Bronchial epithelial cell (primary cell): ENCODE measurements at places on chromosomes 2 and 18. TPM values are rescaled to one million over a fixed set of nuclear protein-coding genes. Genes with fewer than 3 reads are reported as not detected.

DNA sequence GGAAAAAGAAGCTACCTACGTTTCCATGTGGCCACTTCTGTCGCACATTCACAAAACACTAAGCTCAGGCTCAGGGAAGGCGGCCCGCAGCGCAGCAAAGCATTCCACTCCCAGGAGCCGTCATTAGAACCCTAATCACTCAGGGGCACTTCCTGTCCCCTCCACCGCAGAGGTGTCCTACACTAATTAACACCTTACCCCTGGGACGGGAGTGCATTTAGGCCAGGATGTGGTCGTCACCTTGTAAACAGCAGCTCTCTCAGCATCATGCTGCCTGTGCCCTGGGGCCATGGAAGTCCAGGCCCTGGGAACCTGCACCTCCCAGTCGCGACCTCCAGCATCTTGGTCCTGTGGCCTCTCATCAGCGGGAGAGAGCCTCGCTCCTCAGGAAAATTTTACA is 359.8 kb upstream of the SALL3 start:
- no peak for DNase-seq

Gene VSNL1
- 0.64 and 1.6 TPM in 2 replicates for total RNA-seq

Gene SERPINB11
- total RNA-seq = 1.6 and 9.5 TPM in 2 replicates

GRCh38 chr2:232420463-232421188 is 14.0 kb downstream of the ALPG start:
- peak; percentile 3 for DNase-seq

Gene IFIH1
- 2.6 and 4.2 TPM in 2 replicates for total RNA-seq

DNA sequence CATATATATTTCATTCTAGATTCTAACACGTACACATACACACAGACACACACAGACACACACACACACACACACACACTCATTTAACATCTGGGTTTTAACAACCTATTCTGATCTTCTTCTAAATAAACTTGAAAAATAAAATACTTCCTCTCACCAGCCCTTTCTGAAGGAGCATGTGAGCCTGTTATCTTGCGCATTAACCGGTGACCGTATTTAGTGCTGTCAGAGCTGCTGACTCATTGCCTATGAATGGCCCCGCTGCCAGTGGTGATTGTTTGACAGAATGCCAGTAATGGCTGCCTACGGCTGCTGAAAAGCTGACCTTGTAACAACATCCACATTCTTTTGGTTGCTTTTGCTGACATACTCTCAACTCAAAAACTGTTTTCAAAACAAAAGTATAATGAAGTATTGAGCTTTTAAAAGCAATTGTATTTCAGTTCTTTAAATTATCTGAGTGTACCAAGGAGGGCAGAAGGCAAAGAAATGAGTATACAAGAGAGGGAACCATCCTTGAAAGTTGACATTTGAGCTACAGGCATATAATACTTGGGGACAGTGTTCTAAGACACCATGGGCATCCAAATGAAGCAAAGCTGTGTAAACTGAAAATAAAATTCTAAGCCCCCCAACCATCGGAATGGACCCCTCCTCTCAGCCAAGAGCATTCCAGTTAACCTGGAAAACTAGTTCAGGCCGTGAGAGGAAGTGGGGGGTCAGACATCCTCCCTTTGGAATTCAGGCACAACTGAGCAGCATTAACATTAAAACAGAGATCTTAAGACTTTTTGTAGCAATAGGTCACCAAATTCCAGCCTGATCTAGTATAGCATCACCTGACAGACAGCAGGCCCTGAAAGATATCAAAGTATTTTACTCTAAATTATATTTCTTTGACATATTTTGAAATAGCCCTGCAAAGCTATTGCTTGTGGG is 50.2 kb upstream of the DTNA start:
- DNase-seq = peak; percentile 91

Gene CABYR
- 0.79 and 0.90 TPM in 2 replicates for total RNA-seq

- DNase-seq = peak; percentile 50
These were observed 48.0 kb upstream of the CYP1B1 start for GRCh38 chr2:38123911-38124310.

Gene DCDC2C
- total RNA-seq = not detected in 2 replicates

Gene UGT1A5
- 0.26 and 3.3 TPM in 2 replicates for total RNA-seq
